Stimulated activated CD4-positive, alpha-beta T cell treated with anti-CD3 and anti-CD28 coated beads, TNF-alpha, amount 100 ng/mL, for 1 hour (primary cell): ENCODE measurements at places on chromosomes 1 and 21.

DNA sequence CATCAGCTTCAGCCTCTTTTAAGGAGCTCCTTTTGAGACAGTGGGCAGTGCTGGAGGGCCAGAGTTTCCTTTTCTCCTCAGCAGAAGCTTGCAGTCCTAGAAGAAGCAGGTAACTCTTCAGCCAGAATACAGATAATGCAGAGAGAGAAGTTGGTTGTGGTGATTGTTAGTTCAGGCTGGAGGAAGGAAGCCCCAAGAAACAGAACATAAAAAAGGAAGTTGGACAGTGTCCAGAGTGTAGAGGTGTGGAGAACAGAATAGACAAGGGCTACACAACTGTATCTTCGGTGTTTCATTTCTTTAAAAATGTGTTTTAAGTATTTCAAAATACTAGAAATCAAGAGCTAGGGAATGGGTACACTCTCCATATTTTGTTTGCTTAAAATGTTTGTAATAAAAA lies 6.4 kb upstream of the TACSTD2 start:
- no peak for DNase-seq

DNA sequence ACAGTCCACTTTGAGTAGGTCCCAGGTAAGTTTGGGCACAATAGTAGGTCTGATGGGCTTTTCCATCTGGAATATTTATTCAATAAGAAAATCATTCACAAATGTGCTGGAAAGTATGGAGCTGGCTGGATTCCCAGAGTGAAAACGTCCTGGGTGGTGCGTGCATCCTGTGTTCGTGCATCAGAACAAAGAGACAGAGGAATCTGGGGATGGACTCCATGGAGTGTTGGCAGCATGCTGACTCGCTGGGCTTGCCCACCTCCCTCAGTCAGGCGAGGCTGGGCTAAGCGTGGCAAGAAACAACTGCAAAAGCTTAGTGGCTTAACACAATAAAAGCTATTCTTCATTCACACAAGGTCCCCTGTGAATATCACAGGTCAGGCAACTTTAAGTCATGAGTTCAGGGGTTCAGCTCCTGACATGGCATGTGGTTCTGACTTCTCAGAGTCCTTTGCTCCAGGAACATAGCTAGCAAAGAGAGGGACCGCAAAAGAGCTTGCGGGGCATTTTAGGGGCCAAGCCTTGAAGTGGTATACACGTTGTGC lies 151.6 kb upstream of the ZNF644 start:
- no peak for DNase-seq

DNA sequence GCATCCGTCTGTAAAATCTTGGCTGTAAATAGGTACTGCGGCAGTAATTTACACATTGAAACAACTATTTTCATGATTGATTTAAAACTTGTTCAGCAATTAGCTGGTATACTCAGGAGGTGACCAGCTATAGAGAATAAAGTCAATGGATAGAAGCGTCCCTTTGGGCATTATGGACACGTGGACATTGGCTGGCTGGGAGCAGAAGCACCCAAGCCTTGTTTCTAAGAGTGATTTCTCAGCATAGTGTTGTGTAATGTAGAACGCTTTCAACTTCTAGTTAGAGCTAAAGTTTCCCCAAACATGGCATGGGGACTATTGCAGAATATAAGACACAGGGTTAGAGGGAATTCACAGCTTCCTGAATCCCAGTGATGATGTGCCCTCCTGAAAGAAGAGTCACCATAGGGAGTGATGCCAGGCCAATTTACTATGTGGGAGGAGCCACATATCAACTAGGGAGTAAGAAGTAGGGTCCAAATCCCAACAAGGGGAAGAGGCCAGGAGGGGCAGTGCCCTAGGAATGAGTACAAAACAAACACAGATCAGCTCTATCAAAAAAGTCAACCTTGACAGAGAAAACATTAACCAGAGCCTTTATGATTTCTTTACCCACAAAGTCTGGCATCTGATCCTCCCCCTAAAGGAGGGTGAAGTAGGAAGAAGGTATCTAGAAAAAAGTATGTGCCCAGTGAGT lies 92.7 kb downstream of the SUSD4 start:
- DNase-seq: no peak

DNA sequence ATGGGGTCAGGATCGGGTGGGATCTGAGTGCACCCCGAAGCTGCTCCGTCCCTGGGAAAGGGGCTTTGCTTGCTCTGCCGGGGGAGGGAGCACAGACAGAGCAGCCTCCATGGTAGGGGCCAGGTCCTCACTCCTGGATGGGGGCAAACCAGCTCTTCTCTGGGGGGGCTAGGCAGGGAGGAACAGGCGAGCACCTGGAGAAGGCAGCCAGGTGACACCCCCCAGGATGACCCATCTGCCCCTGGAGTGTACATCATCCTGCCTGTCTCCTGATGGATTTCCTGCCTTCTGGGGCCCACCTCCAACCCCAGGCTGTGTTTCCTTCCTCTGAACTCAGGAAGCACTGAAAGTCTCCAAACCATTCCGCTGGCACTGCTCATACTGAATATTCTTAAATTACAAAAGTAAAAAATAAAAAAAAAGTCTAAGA lies 248.0 kb downstream of the RHOU start:
- DNase-seq: no peak

- no peak for DNase-seq
Measured at GRCh38 chr1:152343006-152343405, 16.8 kb downstream of the FLG2 start.

DNA sequence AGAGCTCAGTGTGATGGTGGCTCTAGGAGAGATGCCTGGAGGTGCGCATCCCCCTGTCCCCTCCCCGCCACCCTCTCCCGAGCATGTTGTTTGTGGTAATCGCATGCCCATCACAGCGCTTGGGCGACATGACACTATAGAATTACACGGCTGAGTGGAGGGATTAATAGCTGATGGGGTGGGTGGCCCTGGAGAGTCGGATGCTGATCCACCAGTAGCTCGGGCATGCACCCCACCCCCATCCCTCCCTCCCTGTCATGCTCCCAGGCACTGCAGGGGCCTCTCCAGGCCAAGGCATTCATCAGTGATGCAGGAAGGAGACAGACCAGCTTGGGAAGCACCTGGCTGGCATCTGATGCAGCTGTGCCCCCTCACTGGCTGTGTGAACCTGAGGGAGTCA lies 159.0 kb upstream of the IGSF21 start:
- DNase-seq: no peak

DNA sequence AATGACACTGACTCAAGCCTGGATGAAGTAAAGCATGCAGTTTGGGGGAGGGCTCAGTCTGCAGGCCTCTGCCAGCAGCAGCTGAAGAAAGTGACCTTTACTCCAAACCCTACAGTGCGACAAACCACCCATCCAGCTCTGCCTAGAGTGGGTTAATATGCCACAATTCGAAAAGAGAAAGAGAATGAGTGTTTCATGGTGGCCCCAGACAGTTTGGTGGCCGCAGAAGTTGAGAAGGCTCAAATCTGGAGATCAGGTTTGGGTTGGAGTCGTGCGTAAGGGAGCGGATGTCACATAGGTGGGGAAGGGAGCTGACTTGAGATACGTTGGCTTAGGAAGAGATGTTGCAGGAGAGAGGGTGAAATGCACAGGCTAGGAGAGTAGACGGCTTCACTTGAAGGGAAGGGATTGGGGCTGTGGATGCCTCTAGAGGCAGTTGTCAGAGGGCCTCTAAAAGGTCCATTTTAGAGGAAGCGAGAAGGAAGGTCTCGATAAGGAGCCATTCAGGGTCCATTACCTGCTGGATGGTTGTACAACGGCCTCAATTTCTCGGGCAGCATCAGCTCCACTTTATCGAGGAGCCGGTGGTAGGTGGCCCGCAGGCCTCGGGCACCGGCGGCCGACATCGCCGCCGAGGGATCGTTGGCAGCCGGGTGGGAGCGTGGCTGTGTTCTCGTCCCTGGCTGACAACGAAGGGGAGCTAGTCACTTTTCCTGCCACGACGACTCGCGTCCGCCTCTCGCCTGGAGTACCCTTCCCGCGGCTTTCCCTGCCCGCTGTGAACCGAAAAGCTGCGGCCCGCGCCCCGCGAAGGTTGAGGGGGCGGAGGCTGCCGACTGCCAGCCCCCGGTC lies 1.0 kb upstream of the DCAF6 start:
- DNase-seq: no peak

DNA sequence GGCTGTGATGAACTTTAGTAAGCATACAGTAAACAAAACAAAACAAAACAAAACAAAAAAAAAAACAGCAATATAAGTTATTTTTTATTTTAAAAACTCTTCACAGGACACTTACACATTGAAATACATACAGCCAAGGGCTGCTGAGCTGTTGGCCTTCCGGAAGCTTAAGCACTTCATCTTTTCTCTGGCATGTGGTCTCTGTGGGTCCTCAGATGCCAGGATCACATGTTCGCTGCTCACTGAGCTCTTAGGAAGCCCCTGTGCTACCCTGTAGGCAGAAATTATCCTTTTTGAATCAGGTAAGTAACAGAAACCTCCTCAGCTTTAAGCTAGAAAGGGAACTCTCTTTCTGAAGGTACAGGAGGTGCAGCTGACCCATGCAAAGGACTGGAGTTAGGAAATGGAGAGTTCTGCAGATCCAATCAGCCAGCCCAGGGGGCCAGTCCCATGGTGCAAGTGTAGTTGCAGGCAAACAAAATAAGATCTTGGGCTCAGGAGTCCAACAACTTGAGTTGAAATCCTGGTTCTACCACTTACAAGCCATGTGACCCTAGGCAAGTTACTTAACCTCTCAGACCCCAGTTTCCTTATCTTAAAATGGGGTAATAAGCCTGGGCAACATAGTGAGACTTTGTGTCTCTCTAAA lies 22.4 kb upstream of the MED18 start:
- DNase-seq: no peak

DNA sequence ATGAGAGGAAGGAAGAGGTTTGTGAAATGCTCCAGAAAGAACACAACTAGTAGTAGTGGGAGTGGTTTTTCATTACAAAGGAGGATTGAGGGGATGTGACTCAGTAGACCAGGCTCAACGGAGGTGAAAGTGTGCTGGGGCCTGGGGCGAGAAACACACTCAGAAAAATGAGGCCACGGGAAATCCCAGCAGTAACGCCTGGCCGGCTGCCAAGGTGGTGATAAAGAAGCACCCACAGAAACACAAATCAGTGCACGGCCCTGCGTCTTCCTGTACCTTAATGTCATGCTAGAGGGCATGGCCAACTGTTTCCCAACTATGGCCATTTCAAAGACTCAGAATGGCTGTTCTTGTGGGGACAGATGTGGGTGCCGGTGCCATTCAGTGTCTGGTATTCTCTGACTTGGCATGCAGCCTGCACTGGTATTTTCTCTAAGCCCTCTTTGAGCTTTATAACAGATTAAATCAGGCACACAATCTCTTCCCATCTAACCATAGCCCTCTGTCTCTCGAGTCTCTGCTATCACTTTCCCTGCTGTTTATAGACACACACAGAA lies 38.2 kb downstream of the URB2 start:
- peak; percentile 47 for DNase-seq

GRCh38 chr1:211632808-211633523 lies 42.5 kb downstream of the NEK2 start:
- DNase-seq: no peak

GRCh38 chr1:203320591-203321272 lies 15.4 kb downstream of the BTG2 start:
- peak; percentile 49 for DNase-seq

- no peak for DNase-seq
Measured at GRCh38 chr1:89889323-89889615, 68.4 kb downstream of the LRRC8D start.

- DNase-seq: no peak
Measured at GRCh38 chr1:181014477-181015250, 8.0 kb downstream of the STX6 start.

- DNase-seq: no peak
Measured at GRCh38 chr1:207031016-207031415, 1.5 kb downstream of the C1orf116 start.

DNA sequence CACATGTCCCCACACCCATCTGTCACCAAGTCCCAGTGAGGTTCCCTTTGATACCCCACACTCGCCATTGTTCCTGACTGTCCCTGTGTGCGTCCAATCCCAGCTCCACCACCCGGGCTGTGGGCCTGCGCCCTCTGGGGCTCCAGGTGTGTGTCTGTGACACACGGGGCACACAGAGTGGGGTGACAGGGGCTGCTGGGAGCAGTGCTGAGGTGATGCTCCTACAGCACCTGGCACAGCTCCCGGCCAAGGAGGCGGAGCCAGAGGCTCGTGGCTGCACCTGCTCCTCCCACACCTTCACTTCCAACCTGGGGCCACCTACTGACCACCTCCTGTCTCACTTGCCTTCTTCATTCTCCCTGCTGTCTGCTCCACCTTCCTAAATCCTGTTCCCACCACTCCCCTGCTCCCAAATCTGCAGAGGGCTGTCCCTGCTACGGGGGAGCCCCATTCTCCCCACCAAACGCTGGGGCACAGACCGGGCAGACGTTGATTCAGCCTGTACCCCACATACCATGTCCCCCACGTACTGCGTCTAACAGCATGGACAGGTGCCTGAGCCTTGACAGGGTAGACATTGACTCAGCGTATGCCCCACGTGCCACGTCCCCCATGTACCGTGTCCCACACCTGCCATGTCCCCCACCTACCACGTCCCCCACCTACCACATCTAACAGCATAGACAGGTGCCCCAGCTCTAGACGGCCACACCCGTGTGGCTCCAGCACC lies 16.4 kb downstream of the WDR4 start:
- no peak for DNase-seq

GRCh38 chr21:45970674-45971615 lies 10.6 kb upstream of the COL6A1 start:
- DNase-seq: no peak

- DNase-seq: no peak
Measured at GRCh38 chr1:44135886-44136285, 5.5 kb downstream of the KLF18 start.

DNA sequence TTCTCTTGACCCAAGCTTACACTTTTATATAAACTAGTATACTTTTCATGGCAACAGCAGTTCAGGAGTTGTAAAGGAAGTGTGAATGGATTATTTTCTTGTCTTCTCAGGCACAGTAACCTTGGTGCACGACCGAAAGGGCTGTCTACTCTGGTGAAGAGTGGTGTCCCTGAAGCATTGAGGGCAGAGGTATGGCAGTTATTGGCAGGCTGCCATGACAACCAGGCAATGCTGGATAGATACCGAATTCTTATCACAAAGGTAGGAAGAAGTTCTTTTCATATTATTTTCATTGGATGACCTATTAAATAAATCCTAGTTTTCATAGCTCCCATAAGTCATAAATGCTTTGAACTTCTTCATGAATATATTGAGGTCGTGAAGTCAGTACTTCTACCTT lies 53.9 kb upstream of the GPR52 start:
- DNase-seq: no peak
